AML-193 (cell line): ENCODE measurements at places on chromosomes 4 and X.

GRCh38 chrX:55919367-55920221 lies 202.0 kb downstream of the RRAGB start:
- DNase-seq = no peak

DNA sequence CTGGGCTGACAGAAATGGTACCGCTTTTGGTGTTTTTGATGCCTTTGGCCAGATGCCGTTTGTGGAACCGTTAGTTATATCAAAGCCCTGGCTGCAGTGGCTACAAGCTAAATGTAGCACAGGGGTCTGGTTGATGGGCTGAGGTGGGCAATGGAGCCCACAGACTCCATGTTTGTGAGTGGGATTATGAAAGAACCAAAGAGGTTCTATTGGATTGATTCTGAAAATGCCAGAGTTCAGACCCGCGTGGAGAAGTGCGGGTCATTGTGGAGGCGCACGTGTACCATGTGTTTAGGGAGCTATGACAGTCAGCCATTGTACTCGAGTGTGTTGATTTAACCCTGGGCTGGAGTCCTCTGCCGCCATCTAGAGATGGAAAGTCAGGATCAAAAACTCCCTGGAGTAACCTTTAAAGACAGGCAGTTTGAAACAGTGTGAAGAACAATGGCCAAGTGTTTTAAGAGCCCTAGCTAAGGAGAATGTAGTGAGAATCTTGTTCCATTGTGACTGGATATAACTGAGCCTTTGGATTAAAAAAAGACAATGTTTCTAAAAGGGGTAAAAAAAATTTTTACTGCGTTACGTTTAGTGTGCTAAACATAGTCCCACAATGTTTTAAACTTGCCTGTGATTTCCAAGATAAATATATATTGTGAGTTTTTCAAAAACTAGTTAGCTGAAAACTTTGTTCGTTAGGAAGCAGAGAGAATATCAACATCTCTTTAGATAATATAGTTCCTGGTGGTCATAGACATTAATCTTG lies 12.7 kb downstream of the ART3 start:
- DNase-seq = no peak

- DNase-seq = peak; percentile 18
Measured at GRCh38 chrX:3713225-3713936, at the start of gene PRKX. Gene PRKX, minus strand, starts transcription at chrX:3713649. Its CDS starts 396 bp downstream, at chrX:3713253.

- no peak for DNase-seq
Measured at GRCh38 chr4:122623637-122624166, 2.8 kb upstream of the IL21 start.

- no peak for DNase-seq
Measured at GRCh38 chrX:12895866-12896265, 10.6 kb upstream of the TLR8 start.

DNA sequence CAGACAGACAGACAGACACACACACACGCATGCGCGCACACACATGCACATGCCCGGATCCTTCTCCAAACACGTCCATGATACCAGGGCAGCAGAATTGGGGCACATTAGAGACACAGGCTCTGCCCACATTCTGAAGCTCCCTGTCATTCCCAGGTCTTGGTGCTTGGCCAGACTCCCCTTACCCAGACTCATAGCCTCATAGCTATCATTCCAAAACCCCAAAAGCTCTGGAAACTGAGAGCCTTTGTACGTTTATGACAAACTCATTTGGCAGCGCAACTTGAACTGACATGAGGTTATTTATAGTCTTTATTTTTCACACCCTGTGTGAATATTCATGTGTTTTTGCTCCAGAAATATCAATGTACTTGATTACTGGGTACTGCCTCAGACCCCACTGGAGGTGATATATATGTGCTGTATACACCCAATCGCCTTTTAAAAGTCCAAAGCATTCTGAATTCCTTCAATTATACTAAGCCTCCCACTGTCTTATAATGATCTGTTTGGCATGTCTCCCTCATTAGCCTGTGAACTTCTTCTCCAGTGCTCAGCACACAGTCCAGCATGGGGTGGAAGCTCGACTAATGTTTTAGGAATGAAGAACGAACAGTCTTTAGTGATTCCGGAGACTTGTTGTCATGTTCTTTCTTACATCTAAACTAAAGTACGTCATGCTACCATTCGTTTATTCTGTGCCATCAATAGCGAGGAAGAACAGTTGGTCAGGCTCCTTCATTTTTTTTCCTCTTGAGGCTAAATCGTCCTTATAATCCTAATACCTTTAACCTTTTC lies 45.0 kb downstream of the RTL9 start:
- DNase-seq = no peak

- no peak for DNase-seq
Measured at GRCh38 chr4:102438396-102439235, 62.5 kb upstream of the NFKB1 start.

DNA sequence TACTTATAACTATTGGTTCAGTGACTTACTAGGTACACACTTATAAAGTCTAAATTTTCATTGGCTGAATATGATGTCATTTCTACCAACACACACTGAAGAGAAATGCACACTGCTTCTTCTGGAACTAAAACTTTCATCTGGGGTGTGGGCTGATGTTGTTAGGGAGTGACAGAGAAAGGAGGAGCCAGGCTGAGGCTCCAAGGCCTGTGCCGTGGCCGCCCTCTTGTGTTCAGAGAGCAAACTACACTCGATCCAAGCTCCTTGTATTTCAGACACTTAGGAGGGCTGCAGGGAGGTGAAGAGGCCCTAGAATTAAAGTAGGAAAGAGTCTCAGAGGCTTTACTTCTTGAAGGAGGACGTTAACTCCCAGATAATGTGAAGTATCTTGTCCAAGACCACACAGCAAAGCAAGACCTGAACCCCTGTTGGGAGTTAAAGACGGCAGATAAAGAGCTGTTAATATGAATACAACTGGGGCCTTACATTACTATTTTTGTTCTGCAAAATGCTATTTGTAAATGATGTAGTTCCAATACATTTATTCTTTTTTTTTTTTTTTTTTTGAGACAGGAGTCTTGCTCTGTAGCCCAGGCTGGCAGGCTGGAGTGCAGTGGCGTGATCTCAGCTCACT lies 137.5 kb downstream of the AFAP1 start:
- peak; percentile 64 for DNase-seq

DNA sequence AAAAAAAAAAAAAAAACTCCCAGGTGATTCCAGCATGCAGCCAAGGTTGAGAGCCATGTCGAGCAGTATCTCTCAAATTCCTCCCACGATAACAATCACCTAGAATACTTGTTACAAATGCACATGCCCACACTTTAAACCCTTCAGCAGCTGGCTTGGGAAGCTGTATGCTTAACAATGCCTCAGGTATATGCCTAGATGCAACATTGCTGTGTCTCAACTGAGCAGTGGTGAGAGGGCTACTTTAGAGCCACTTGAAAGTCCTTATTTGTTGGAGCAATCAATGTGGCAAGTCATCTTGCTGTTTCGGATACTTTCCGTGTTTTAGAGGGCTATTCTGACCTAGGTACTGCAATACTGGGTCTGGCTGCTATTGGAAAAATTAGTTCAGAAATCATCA lies 487.4 kb downstream of the INPP4B start:
- DNase-seq = no peak

DNA sequence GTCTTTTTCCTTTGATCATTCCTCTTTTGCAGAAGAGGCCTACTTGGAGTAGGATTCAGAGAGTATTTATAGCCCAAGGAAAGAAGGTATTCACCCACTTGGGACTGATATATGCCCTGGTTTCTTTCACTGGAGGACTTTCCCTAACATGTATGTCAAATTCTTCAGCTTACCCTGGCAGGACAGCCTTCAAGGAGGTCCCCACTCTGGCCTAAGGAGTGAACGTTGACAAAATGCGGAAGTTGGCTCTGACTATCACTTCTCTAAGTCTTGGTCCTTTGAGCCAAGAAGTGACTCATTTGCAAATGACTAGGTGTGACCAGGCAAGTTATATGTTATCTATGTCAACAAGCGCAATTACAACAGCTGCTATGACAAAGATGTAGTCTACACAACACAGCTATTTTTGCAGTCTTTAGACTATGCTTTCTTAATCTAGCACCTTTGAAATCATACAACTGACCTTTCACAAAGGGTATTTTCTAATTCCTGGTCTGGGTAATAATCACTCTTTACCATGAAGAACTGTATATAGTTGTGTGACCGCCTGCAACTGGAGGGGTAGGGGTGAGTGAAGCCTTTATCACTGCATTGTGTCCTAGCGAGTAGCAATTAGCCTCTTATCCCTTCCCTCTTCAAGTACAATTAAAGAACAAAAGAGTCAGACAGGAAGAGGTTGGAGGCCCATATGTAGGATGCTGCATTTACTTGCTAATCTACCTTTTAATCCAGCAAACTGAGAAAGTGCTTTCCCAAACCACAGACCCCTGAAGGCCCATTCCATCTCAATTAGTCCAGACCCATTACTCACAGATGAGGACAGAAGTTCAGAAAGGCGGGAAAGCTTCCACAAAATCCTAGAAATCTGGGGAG lies 50.1 kb downstream of the RASGEF1B start:
- peak; percentile 85 for DNase-seq

GRCh38 chr4:53010318-53010717 lies 148.2 kb downstream of the RASL11B start:
- DNase-seq = no peak

DNA sequence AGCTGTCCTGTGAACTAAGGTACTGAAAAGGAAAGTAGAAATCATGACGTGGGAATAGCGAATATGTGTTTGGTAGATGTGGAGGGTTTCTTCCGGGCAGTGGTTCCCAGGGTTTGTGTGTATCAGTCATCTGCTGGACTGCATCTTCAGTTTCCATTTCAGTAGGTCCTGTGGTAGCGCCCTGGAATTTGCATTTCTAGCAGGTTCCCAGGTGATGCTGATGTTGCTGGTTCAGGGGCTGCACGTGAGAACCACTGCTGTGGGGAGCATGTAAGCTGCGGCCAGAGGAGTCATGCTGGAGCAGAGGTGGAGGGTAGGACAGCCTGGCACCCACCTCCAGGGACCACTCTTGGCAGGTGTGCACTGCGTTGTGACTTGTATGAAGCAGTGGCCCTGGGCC lies 47.1 kb downstream of the ARHGAP10 start:
- DNase-seq = no peak

GRCh38 chr4:79467246-79467932 lies 59.4 kb upstream of the GK2 start:
- no peak for DNase-seq

GRCh38 chr4:87511500-87511899 lies 17.7 kb downstream of the SPARCL1 start:
- no peak for DNase-seq

DNA sequence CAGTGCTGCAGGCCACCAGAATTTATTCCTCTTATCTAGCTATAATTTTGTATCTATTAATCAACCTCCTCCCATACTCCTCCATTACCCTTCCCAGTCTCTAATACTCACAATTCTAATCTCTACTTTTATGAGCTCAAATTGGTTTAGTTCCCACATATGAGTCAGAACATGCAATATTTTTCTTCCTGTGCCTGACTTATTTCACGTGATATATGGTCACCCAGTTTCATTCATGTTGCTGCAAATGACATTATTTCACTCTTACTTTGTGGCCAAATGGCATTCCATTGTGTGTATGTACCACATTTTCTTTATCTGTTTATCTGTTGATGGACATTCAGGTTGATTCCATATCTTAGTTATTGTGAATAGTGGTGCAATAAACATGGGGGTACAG lies 483.5 kb downstream of the ACTRT1 start:
- DNase-seq = no peak

DNA sequence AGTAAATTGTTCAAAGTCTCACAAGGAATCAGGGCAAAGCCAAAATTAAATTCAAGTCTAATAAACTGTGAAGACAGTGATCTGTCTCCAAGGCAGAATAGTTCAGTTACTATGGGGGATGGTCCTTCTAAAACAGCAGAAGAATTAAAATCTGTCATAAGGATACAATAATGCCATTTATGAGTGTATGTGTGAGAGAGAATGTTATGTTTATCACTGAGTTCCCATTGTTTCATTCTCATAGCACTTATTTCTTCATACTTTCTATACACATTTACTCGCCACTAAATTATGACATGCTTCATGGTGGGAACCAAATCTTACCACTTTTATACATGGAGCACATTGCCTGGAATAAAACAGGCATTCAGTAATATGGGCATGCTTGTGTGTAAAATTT lies 102.5 kb downstream of the AMMECR1 start:
- DNase-seq = no peak

DNA sequence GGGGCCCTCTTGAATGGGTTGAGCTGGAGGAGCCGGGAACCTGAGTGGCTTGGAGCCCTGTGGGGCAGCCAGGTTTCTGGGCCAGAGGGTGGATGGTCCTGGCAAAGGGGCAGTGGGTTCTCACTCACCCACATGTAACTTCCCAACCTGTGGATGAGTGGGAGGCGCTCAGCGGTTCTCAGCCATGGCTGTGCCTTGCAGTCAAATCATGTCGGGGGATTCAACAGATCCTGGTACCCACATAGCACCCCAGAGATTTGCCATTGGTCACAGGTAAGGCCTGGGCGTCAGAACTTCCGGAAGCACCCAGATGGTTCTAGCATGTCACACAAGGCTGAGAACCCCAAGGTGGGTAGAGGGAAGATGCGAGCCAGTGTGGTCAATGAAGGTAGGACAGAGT lies 21.9 kb upstream of the CLCN4 start:
- no peak for DNase-seq

GRCh38 chr4:27011401-27011800 lies 150.8 kb downstream of the STIM2 start:
- no peak for DNase-seq

GRCh38 chr4:80092088-80092487 lies 19.1 kb upstream of the ANTXR2 start:
- no peak for DNase-seq

DNA sequence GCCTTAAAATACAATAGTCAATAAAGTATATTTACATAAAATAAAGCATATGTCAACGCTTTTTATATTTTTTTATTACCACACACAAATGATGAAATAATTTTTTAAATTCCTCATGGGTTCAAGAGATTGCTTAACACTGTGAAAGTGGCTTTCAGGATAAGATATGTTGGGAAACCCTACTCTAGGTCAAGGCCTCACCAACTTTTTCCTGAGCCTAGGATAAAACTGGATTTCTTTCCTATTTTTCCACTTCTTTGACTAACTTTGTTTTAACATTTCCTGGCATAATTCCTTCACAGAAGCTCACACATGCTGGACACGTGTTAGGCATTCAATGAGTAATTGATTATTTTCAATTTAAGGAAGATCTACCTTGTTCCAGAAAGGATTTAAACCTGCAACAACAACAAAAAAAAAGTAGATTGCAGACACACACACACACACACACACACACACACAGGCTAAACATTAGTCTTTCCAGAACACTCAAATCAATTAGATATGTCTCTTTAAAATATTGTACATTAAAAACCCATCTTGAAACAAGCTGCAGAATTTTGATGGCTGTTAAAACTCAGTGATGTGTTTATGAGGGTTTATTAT lies 9.1 kb downstream of the KLB start:
- DNase-seq = no peak

- DNase-seq = no peak
Measured at GRCh38 chrX:83004012-83004411, 504.1 kb upstream of the POU3F4 start.

GRCh38 chrX:133258481-133258880 lies 40.3 kb upstream of the TFDP3 start:
- DNase-seq = no peak
